NAMALWA (cell line): ENCODE measurements at places on chromosomes 6 and 20.

- no peak for DNase-seq
These were observed 26.1 kb upstream of the PYGB start for GRCh38 chr20:25221592-25222460.

DNA sequence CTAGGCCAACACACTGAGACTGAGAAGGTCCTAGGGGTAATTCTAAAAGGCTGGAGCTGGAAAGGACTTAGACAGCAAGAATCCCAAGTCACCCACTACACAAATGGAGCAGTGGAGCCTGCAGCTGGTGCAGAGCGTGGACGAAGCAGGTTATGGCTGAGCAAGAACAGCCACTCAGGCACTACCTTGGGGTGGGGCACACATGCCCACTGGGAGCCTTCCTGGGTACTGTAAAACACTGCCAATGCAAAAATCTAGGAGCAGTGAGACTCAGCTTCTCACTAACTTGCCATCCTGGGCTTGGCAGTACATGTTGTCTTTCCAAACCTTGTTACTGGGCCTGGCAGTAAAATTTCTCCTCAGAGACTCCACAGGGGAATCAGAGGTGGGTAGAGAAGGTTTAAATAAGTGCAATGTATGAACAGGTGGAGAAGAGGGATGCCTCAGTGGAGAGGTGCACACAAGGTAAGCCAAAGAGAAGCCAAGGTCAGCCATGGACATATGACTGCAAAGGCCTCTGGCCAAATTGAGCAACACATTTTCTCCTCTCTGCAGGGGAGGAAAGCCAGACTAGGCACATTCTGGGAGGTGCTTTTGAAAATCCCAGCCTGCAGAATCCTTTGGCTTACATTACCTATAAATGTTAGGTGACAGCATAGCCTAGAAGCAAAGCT is 105.6 kb downstream of the TNFRSF21 start:
- no peak for DNase-seq

DNA sequence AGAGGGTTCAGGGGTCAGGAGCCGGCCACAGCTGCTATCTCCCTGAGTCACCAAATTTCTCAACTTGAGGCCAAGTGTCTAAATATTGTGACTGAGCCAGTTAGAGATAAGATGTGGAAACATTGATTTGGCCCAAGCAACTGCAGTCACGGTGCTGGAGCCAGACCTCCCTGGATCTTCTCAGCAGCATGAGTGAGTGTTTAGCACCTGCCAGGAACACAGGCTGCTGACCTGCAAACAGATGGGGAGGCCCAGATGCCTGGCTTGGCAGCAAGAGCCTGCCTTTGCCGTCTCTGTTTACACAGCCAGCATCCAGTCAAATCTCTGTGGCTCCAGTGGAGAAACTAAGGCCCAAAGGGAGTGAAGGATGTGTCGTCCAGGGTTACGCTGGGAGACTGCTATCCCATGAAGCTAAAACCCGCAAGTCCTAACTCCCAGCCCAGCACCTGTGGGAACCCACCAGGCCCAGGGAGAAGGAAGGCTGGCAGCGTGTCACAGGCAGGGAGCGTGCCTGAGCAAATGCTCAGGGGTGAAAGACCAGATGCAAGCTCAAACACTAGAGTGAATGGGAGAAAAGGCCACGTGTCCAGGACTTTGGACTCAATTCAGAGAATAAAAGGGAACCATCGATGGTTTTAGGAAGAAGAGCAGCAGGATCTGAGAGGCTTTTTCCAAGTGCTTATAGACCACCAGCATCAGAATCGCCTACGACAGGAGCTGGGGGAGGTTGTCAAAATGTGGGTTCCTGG is 15.9 kb upstream of the PTGIS start:
- no peak for DNase-seq

DNA sequence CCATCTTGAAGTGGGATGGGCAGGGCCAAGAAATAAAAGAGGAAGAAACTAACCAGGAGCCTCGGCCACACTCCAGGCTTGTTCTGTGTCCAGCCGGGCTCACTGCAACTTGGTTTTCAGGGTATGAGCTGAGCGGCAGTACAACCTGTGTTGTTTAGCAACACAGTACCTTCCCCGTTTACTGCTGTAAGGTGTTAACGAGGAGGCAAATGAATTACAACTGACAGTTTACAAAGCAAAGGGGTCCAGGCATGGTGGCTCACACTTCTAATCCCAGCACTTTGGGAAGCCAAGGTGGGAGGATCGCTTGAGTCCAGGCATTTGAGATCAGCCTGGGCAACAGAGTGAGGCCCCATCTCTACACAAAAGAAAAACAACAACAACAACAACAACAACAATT is 481.3 kb upstream of the SULF2 start:
- DNase-seq, result no peak

DNA sequence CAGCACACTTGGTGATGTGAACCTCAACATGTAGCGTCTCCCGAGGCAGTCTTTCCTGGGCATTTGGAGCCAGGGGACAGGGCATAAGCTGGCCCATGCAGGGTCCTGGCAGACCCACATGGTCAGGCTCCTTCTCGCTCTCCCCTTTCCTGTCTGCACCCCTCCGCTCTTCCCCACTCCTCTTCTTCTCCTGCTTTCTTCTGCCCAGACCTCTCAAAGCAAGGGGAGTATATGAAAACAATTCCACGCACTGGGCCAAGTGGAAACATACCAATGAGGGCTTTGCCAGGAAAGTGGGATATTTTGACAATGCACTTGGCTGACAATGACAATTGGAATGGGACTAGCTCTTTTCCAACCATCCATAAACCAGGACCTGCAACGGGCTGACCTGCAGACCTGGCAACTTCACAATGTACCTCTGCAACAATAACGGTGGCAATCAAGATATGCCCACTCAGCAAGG is 58.9 kb upstream of the TRAF3IP2 start:
- no peak for DNase-seq
